Cardiac muscle cell (in vitro differentiated cells and primary cell): ENCODE measurements at places on chromosomes 13 and 19. TPM values are rescaled to one million over a fixed set of nuclear protein-coding genes. Genes with fewer than 3 reads are reported as not detected.

DNA sequence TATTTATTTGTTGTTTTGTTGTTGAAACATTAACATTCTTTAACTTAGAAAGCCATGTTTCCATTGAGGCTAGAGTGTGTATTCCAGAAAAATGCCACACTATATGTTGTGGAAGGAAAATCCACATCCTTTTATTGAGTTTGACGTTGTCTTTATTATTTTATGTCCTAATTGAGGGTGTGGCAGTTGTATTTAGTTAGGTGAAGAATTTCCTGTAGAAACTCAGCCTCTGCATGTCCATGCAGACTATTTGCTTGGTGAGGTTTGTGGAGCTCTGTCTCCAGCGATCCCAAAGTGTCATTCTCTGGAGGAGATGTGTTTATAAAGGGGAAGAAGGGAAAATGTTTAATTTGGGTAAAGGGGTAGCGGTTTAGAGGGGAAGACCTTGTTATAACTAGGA is 46.6 kb downstream of the AKAP11 start:
- H3K27ac ChIP-seq, result no peak overlapping the region
- H3K27me3 ChIP-seq, result no peaks in the 10 kb centered on the region
- H3K36me3 ChIP-seq, result no peaks in the 10 kb centered on the region
- DNase-seq, result no peak
- H3K4me1 ChIP-seq, result peaks cover 4% of the 10 kb centered on the region
- no peak overlapping the region for H3K4me3 ChIP-seq

The NOSIP gene
- 181 and 193 TPM in 2 replicates for polyA plus RNA-seq

The NXNL1 gene
- 0.16 TPM in 1 of 2 replicates, not detected in the other for polyA plus RNA-seq

- no peaks in the 10 kb centered on the region for H3K27me3 ChIP-seq
- no peak for DNase-seq
Measured at GRCh38 chr13:103716718-103717117, 650.5 kb upstream of the SLC10A2 start.

DNA sequence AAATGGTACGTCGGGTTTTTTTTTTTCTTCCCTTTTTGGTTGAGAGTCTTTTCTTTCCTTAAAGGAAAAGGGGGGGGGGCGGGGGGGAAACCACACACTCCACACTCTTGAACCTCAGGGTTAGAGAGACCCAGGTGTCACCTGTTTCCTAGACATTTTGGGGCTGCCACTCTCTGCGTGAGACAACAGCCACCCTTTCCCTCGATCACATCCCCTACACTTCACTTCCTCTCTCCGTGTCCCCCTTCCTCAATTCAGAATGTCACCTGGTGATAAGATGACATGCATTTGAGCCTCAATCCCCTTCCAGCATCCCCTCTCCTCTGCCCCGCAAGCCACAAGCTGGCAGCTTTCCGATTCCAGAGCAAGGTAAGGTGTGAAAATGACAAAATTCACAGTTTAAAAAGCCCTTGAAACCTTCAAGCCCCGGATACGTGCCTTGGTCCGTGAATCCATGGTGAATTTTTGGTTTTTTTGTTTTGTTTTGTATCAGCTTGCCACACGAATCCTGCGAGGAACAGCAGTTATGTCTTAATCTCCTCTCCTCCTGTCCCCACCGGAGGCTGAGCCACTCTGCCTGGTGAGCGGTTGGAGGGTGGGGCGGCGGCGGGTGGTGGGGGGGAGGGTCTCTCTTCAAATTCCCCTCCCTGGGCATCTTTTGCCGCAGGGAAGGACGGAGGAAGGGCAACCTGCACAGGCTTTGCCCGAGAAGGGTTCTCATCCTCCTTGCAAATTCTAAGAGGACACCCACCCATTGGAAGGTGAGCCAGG is 4.2 kb downstream of the PTPRS start:
- peaks cover 15% of the 10 kb centered on the region for H3K4me1 ChIP-seq
- no peaks in the 10 kb centered on the region for H3K36me3 ChIP-seq

- no peaks in the 10 kb centered on the region for H3K27me3 ChIP-seq
- no peak for DNase-seq
- no peaks in the 10 kb centered on the region for H3K36me3 ChIP-seq
- H3K27ac ChIP-seq, result no peak overlapping the region
Measured at GRCh38 chr19:47899335-47899734, 13.2 kb upstream of the SULT2A1 start.

The ZNF296 gene
- polyA plus RNA-seq, result 1.6 and 3.5 TPM in 2 replicates

DNA sequence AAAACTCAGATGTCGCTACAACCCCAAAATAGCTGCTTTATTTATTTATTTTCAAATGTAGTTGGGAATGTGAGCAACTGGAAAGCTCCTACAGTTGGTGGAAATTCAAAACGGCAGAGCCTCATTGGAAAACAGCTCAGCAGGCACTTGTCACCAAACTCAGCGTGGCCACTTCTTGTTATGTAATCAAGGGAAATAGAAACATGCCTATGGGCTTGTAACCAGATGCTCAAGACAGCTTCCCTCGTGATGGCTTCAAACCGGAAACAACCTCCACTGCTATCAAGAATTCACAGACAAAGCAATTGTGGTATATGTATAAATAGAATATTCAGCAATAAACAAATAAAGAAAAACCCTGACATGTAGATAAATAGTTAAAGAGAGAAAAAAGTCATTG is 627.8 kb upstream of the SLC10A2 start:
- H3K4me3 ChIP-seq, result no peak overlapping the region
- H3K27me3 ChIP-seq, result no peaks in the 10 kb centered on the region
- no peak for DNase-seq
